ENCODE measurements at places on chromosomes 5 and 9.

DNA sequence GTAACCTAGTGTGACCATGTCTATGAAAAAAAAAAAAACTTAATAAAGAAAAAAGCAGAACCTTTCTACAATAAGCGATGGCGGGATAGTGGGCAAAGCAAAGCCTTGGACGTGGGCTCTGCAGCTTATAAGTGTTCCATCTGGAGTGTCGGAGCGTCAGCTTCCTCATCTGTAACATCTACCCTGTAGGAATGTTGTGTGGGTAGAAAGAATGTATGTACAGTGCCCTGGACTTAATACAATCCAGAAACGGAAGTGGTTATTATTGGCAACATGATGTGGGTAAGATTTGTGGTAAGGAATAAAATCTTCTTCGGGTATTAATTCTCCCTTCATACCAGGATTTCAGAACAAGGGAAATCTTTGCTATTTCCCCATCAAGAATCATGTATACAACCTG is 66.5 kb downstream of the SEMA5A start:
- DNase-seq: no peak

DNA sequence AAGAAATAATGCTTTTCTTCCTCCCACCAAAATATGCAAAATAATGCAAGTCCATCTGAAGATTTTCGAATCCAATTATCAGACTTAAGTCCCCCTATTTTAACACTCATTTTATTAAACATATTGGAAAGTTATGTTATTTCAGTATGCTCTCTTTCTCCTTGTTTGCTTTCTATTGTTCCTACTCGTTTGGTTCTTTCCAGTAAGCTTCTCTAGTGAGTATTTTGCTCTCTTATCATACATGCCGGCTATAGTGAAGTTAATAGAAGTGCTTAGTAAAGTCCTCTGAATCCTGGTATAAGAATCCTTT is 517 bp downstream of the ALDH1A1 start:
- DNase-seq: no peak

DNA sequence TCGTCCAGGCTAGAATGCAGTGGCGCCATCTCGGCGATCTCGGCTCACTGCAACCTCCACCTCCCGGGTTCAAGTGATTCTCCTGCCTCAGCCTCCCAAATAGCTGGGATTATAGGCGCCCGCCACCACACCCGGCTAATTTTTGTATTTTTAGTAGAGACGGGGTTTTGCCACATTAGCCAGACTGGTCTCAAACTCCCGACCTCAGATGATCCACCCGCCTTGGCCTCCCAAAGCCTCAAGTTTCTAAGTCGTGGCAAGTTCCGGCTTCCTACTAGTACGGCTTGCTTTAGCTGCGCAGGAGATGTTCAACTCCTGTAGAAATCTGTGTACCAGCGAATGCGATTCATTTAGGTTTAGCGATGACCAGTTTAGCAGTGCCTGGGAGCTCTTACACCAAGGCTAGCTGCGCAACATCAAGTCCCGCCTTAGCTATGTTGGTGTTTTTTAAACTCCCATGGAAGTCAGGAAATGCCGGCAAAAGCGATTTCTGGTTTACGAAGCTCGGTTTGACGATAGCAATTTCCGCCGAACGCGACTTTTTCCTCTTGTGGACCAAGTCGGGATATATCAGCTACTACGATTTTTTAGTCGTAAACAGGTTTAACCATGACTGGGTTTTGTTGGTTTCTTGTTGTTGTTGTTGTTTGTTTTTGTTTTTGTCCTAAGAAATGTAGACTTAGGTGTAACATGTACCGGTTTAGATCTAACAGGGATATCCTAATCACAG is 46.4 kb downstream of the ANXA2R start:
- no peak for DNase-seq

- DNase-seq: no peak
Measured at GRCh38 chr5:157571357-157571827, 4.2 kb downstream of the ADAM19 start.

DNA sequence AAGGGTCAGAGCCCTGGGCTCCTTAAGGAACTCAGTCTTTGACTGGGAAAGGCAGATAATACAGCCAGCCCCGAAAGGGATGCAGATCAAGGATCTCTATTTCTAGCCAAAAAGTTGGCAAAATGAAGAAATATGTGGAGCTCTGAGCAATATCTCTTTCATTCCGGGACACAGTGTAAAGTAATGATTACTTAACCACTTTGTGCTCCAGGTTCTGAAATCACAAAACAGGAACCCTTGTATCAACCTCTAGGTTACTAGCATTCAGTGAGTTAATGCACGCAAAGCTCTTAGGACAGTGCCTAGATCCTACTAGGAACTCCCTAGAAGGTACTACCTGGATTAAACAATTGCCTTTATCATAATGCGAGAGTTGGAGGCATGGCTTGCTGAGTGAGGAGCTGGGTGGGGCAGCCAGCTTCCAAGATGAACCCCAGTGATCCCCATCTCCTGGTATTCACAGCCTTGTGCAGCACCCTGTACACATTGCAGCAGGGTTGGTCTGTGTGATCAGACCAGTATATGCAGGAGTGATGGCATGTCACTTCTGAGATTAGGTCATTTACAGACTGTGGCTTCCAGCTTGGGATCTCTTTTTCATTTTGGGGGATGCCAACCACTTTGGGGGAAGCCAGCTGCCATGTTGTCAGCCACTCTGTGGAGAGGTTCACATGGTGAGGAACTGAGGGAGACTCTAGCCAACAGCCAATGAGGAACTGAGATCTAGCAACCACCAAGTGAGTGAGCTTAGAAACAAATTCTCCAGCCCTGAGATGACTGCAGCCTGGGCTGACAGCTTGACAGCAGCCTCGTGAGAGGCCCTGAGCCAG is 103.1 kb upstream of the SLC44A1 start:
- DNase-seq: no peak

DNA sequence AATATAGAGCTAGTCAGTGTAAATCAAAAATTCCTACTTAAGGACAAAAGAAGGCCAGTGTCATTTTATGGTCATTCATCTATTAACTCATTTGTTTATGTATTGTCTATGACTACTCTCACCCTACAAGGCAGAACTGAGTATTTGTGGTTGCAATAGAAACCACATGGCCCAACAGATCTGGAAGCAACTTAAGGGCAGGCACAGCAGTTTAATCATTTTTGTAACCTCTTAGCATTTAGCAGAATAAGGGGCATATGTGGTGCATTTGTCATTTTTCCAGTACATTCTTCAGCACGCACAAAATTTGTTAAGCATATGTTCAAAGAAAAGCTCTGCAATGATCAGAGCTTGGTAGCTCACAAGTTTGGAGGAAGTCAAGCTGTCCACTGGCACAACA is 1.1 kb downstream of the FKBP15 start:
- no peak for DNase-seq

- DNase-seq: no peak
Measured at GRCh38 chr5:147954971-147955370, 48.6 kb upstream of the C5orf46 start.

GRCh38 chr9:112112941-112113681 is 62.0 kb downstream of the SUSD1 start:
- no peak for DNase-seq

DNA sequence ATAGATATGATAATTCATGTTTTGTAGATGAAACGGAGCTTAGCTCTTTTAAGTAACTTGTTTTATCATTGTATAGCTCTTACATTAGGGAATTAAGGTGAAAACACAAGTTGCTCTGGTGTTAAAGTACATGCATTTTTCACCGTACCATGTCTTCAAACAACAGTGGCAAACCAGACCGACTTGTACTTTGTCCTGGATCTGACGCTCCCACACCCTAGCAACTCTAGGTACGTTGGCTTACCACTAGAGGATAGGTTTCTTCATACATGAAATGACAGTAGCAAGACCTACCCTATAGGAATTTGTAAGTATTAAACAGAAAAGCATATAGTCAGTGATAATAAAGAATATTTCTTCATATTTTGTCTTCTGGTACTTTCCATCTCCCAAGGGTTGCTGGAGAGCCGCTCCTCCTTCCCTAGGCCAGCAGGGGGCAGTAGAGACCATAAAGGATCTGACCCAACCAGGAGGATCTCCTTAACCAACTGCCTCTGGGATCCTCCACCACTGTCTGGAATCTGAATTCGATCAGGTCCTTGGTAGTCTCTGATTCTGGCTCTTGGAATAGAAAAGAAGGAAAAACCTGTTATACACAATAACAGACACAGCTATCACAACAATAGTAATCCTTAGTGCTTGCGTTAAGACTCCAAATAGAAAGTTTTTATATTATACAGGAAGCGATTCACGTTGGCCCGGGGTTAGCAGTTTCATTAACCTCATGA is 136.7 kb downstream of the CAVIN4 start:
- DNase-seq: no peak

- DNase-seq: no peak
Measured at GRCh38 chr5:3671337-3671736, 75.7 kb downstream of the IRX1 start.

GRCh38 chr9:78438211-78438610 is 141.3 kb downstream of the PSAT1 start:
- DNase-seq: no peak

DNA sequence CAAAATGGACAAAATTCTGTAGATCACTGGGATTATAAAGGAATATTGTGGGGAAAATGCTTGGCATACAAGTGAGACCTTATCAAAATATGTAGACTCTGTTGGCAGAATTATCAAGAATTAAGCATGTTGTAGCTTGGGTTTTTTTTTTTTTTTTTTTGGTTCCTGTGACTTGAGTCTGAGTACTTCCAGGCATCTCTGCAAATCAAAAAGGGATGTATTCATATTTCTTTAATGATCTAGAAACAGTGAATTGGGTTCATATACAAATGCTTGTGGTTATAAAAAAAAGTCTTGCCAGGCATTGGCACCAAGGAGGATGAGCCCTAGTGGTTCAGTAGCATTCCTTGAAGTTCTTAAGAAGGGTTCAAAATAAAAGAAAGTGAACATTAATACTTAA is 292.2 kb downstream of the ARHGAP26 start:
- DNase-seq: no peak

- DNase-seq: no peak
Measured at GRCh38 chr5:131148835-131149234, 16.2 kb downstream of the HINT1 start.

- DNase-seq: no peak
Measured at GRCh38 chr5:54804086-54804485, 181.3 kb downstream of the ESM1 start.

- no peak for DNase-seq
Measured at GRCh38 chr9:93262537-93263310, 78.8 kb downstream of the WNK2 start.

DNA sequence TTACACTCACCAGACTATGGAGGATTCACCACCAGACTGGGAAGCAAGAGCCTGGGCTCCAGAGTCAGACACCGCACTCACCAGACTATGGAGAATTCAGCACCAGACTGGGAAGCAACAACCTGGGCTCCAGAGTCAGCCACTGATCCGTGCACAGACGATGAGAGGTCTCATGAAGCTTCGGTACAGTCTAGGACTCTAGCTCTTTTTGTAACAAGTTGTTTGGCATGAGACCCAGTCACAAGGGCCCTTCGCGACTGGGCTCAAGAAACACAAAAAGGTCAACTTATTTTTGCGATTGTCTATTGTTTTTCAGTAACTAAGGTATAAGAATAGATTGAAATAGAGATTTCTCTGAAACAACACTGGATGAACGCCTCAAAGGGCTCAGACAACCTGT is 192.7 kb upstream of the ADAMTSL1 start:
- no peak for DNase-seq

DNA sequence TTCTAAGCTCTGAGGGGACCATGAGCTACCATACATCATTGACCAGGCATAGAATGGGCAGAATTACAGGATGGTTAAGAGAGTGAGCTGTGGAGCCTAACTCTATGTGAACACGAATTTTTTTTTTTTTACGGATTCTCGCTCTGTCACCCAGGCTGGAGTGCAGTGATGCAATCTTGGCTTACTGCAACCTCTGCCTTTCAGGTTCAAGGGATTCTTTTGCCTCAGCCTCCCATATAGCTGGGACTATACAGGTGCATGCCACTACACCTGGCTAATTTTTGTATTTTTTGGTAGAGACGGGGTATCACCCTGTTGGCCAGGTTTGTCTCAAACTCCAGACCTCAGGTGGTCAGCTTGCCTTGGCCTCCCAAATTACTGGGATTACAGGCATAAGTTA is 72.8 kb upstream of the PCAT7 start:
- DNase-seq: no peak

GRCh38 chr5:149567226-149567625 is 14.1 kb upstream of the ARHGEF37 start:
- DNase-seq: no peak

DNA sequence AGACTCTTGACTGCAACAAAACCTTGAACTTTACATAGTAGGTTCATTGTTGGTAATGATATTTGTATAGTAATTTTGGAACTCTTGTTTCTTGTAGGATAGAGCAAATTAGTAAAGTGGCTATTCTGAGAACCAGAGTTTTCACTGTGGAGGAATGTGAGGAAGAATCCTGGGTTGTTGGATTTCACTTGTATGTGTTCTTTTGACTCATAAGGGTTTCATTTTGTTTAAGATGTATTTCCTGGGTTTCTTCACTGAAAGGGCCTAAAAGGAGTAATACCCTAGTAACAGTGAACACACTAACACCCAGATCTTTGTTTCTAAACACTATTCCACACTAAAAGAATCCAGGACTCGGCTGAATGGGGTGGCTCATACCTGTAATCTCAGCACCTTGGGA is 20.1 kb downstream of the TTC1 start:
- no peak for DNase-seq

DNA sequence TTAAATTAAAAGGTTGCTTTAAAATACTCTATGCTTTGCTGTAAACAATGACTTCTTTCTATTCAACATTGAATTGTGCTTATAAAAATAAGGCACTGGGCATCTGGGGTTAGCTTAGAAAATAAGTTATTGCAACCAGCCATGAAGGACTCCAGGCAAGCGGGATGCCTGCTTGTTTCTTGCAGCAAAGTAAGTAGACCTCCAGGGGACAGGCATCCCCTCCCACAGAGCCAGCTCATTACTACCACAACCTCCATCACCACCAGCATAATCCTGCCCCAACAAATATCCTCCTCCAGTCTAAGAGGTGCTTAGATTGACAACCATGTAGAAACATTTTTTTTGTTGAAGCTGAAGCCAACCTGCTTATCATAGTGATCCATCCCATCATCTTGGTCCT is 190.4 kb downstream of the TARS1 start:
- no peak for DNase-seq

DNA sequence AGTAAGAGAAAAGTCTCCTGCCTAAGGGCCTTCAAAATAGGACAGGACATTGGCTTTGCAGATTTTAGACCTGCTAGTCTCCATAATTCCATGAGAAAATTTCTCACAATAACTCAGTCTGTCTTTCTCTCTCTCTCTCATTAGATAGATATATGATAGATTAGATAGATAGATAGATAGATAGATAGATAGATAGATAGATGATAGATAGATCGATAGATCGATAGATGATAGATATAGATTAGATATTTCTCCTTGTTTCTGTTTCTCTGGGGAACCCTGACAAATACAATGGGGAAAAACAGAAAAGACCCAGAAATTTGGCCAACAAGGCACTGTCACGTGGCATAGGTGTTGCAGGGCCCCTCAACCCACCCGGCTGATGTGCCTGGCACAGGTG is 84.4 kb upstream of the ALDH1B1 start:
- no peak for DNase-seq

GRCh38 chr5:50576686-50577256 is 89.7 kb upstream of the PARP8 start:
- DNase-seq: no peak

GRCh38 chr5:139148306-139148705 is 49.9 kb downstream of the SIL1 start:
- DNase-seq: no peak
